Fibroblast of lung (primary cell): ENCODE measurements at places on chromosomes 11 and 22.

- DNase-seq, result no peak
These were observed 104.6 kb downstream of the ATXN10 start for GRCh38 chr22:45776313-45776585.

- DNase-seq, result peak; percentile 87
These were observed 53.2 kb upstream of the CDON start for GRCh38 chr11:126115816-126116331.

DNA sequence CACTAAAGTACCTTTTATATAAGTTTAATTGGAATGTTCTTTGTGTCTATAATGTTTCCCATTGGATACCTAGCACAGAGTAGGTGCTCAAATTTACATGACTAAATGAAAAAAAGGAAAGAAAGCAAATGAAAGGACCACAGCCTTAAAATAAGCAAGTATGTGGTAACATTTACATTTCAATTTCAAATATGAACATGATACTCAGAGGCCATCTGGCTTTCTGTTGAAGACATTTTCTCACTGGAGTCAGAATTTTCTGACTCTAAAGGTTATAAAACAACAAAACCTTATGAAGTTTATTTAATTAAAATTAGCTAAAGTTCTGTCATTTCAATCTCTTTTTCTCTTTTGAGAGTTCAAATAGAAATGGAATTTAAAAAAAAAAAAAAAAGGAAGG is 904 bp upstream of the ANGPTL5 start:
- no peak for DNase-seq

GRCh38 chr11:67396587-67397389 is 4.9 kb downstream of the PPP1CA start:
- no peak for DNase-seq

DNA sequence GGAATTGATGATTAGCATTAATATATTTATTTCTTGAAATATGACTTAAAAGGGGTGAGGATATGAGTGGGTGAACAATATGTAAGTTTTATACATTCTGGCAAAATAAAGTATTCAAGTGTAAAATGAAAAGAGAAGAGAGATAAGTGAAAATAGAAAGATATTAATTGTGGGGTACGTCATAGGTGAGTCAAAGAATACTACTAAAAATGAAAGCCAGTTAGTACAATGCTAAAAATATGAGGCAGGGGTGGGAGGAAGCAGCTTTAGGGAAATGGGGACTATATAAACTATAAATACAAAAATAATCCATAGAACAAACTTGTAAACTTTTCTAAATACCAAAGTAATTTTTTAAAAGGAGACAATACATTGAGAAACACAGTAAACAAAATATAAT is 661.4 kb downstream of the CNTN5 start:
- no peak for DNase-seq

DNA sequence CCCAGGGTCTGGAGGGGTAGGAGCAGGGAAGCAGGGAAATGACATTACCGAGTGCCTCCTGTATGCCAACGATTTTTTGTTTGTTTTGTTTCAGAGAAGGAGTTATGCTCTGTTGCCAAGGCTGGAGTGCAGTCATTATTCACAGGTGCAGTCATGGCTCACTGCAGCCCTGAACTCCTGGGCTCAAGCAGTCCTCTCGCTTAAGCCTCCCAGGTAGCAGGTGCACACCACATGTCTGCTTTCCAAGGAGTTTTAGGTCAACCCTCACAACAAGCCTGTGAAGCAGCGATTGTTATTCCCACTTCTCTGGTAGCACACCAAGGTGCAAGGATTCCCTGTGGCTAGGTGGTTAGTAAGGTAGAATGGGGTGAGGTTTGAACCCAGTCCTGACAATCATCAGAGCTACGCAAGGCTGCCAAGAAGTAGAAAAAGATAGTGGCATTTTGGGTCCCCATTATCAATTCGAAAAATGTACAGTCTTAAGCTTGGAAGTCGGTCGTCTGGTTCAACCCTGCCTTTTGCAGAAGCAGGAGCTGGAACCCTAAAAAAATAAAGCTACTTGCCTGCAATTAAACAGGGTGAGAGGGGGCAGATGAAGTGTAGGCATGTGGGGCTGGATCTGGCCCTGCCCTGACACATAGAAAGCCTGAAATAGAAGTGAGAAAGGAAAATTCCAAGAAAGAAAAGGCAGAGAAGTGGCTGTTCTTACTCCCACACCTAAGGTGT is 9.1 kb downstream of the UCP3 start:
- no peak for DNase-seq

- no peak for DNase-seq
These were observed 572.9 kb downstream of the NTM start for GRCh38 chr11:131943295-131943694.

GRCh38 chr11:9158898-9159391 is 67.5 kb upstream of the SCUBE2 start:
- peak; percentile 37 for DNase-seq

GRCh38 chr11:12721816-12722604 is 47.8 kb downstream of the TEAD1 start:
- DNase-seq, result no peak

DNA sequence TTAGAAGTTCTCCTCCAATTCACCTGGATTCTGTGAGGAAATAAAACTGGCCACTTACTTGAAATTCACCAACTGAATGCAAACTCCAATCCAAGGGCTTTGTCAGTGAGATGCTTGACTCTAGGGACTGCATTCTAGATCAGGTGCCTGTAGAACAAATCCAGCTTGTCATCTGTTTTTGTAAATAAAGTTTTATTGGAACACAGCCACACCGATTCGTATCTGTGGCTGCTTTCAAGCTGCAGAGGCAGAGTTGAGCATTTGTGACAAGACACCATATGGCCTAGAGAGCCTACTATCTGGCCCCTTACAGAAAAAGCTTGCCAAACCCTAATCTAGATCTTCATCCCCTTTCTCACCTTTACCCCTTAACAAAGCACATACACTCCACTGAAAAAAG is 82.3 kb downstream of the BTBD10 start:
- DNase-seq, result no peak

- peak; percentile 77 for DNase-seq
These were observed 90.9 kb downstream of the MICAL2 start for GRCh38 chr11:12200991-12201985.

GRCh38 chr11:119594639-119595249 is 134.3 kb downstream of the NECTIN1 start:
- peak; percentile 93 for DNase-seq

- no peak for DNase-seq
These were observed 31.3 kb downstream of the RCN1 start for GRCh38 chr11:32122200-32122599.
